ENCODE measurements at places on chromosomes 6 and 20.

GRCh38 chr6:107716688-107717089, 107.4 kb downstream of the SCML4 start:
- DNase-seq, result no peak

GRCh38 chr20:4025679-4026078, 10.3 kb upstream of the RNF24 start:
- DNase-seq, result no peak

- DNase-seq, result no peak
These were observed 20.4 kb downstream of the SERINC3 start for GRCh38 chr20:44501448-44501847.

DNA sequence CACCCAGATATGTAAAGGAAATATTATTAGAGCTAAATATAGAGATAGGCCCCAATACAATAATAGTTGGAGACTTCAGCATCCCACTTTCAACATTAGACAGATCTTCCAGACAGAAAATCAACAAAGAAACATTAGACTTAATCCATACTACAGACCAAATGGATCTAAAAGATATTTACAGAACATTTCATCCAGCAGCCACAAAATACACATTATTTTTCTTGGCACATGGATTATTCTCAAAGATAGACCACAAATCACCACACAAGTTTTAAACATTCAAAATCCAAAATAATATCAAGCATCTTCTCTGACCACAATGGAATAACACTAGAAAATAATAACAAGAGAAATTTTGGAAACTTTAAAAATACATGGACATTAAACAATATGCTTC, 1159.1 kb upstream of the CITED2 start:
- DNase-seq, result no peak

DNA sequence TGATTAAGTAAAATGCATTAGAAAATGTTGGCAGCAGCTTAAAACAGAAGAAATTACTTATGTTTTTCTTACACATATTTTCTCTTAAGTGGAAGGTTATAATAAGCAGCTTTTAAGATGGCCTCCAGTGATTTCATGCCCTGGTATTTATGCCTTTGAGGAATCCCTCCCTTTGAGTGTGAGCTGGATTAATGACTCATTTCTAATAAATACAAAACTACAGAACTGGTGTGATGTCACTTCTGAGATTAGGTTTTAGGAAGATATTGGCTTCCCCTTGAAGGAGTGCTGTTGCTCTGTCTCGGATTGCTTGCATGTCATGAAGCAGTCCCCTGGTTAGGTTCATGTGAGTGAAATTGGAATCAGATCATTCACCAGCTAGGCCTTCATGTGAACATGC, 143.2 kb upstream of the EPHA7 start:
- no peak for DNase-seq

GRCh38 chr6:49430187-49430586, 32.9 kb downstream of the MMUT start:
- peak; percentile 8 for DNase-seq

DNA sequence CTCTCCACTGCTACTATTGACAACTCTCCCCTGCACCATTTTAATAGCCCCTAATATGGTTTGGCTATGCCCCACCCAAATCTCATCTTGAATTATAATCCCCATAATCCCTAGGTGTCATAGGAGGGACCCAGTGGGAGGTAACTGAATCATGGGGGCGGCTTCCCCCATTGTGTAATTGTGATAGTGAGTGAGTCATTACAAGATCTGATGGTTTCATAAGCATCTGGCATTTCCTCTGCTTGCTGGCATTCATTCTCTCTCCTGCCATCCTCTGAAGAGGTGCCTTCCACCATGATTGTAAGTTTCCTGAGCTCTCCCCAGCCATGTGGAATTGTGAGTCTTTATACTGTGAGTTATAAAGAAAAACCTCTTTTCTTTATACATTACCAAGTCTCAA, 74.1 kb upstream of the TCF21 start:
- DNase-seq, result peak; percentile 27

DNA sequence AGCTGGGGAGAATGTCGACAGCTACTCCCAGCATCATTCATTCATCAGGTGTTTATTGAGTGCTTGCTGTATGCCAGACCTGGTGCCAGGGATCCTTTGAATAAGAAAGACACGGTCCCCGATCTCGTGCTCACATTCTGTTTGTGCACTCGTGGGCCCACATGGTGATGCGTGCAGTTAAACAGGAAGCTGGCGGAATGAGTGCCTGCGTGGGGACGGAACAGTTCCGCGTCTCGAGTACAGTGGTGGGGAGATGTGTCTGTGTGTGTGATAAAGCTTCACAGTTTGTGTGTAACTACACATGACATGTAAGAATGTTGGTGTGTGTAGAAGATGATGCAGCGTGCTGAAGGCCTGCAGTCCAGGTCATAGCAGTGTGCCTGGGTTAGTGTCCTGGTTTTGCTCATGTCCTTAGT, 6.5 kb downstream of the RBM38 start:
- DNase-seq, result no peak

- no peak for DNase-seq
These were observed 80.4 kb upstream of the ZNF184 start for GRCh38 chr6:27553123-27553904.

- no peak for DNase-seq
These were observed 319.9 kb downstream of the TRDN start for GRCh38 chr6:123316733-123317323.

GRCh38 chr6:147154454-147154853, 49.8 kb upstream of the STXBP5 start:
- DNase-seq, result peak; percentile 79

DNA sequence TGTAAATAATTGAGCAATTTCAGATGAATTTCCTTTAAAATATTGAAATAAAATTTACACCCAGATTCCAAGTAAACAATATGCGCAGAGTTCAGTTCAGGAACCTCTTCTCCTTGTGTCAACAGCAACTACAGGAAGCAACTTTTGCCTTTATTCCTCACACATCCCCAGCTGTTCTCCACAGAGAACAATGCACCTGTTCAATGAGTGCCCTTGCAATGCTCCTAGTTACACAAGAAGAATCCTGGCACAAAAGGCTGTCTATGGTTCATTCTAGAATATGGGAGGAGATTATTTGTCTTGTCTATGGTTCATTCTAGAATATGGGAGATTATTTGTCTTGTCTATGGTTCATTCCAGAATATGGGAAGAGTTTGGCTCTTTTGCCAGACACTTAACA, 454.9 kb downstream of the BTBD3 start:
- DNase-seq, result no peak

DNA sequence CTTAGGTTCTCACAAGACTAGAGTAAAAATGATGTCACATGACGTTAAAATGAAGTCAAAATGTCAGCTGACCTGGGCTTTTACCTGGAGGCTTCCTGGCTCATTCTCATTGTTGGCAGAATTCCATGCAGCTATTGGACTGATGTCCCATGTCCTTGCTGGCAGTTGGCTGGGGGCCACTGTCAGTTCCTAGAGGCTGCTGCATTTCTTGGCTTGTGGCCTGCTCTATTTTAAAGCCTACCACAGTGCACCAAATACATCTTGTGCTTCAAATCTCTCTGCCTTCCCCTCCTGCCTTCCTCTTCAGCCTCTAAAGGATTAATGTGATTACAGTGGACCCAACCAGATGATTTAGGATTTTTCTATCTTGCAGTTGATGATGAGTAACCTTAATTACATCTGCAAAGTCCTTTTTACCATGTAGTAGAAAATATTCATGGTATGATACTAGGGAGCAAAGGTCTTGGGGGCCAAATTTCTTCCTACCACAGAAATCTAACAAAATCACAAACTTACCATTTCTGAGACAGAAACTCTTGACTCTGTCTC, 81.9 kb downstream of the FIG4 start:
- no peak for DNase-seq

DNA sequence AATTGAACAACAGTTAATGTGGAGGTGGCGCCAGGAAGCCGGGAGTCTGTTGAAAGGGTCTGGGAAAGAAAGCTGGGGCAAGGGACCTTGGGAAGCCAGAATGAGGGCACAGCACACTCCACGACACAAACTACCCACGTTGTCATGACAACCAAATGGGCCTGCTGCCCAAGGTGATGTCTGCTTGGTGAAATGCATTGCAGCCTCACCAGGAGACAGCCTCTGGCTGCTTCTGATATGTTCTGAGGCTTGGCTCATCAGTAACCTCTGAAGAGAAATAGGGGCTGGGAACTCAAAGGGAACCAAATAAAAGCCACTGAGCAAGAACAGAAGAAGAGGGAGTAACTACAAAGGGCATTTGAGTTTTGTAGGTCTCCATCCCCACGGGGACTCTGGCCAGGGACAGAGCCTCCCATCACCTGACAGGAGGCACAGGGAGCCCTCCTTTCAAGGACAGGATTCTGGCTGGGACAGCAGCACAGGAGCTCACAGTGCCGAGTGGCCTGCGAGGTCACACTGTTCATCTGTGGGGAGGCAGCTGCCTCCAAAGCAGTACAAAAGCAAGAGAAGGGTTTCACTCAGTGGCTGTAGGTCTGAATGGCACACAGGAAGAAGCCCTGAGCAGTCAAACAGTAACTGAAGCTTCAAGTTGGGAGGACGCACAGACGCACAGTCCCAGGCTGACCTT, 44.6 kb upstream of the KCNK16 start:
- DNase-seq, result no peak

DNA sequence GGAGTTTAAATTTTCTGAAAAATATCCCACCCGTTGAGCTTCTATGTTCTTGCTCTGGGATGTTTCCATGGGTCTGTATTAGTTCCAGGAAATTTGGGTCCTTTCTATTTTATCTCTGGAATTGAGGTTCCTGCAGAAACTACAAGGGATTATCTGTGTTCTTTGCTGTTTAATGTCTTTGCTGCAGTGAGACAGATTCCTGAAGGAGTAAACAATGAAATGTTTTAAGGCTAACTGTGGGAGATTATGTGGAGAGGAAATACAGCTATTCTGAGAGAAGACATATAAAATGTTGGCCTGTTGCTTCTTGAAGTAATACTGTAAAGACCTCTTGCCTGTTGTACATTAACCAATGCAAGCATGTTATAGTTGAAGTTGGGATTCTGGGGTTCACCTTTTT, 43.5 kb downstream of the SAMD5 start:
- DNase-seq, result no peak
